ENCODE measurements at places on chromosomes 3 and 15. TPM values are rescaled to one million over a fixed set of nuclear protein-coding genes. Genes with fewer than 3 reads are reported as not detected.

CXCR6 gene
- polyA plus RNA-seq = 2.4 TPM

DNA sequence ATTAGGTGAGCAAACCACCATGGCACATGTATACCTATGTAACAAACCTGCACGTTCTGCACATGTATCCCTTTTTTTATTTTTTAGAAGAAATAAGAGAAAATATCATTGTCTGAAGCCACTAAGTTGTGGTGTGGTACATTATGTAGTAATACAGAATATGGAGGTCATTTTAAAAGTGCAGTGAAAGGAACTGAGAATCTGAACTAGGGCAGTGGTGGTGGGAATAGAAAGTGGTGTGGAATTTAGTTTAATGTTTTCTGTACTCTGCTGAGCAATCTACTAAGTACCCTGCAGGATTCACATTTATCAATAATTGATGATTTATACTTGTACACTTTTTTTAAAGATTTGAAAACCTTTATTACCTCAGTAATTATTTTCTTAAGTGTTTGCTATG lies 283.5 kb downstream of the CHL1 start:
- DNase-seq = no peak

DNA sequence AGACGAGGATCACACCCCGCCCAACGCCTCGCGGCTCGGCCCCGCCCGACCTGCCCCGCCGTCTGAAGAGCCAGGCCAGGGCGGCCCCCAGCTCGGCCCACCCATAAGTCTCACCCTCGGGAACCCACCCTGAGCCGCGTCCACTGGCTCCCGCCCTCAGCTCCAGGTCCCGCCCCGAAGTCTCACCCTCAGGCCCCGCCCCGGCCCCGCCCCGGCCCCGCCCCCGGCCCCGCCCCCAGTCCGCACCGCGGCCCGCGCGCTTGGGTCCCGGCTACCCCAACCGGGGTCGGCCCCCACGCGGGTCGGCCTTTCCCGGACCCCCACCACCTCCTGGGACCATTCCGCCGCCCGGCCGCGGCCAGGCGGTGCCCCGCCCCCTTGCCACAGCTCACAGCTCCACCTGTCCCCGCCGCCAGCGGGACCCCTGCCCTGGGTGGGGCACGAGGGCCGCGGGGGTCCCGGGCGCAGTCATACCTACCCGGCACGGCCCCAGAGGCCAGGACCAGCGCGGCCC lies 489 bp downstream of the CSPG5 start:
- peak; percentile 16 for DNase-seq

- no peak for DNase-seq
Measured at GRCh38 chr3:50318163-50318562, 4.4 kb downstream of the HYAL2 start.

DNA sequence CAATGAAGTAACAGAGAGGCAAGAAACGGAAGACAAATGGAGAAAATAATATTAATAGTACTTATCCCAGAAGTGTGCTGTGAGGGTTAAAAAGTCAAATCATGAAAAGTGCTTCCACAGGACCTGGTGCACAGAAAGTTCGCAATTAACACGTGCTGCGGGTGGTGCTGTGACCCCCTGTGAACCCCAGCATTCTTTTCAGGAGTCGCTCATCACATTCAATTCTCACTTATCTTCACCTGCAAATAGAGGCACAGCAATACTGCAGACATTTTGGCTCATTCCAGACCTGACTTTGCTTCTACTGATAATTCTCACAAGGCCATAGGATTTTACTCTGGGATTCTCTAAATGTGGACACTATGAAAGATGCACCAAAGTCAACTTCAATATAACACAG lies 584.4 kb downstream of the GRM7 start:
- no peak for DNase-seq

GRCh38 chr3:73530022-73530396 lies 94.7 kb downstream of the PDZRN3 start:
- DNase-seq = no peak
